ENCODE measurements at places on chromosomes 1 and 21. TPM values are rescaled to one million over a fixed set of nuclear protein-coding genes. Genes with fewer than 3 reads are reported as not detected.
A peak's percentile ranks its signal among the peaks of the same experiment; 100 is the strongest.

GRCh38 chr1:201753492-201753891, 75.5 kb upstream of the IPO9 start:
- DNase-seq: no peak

GRCh38 chr21:19981938-19982337, 1016.3 kb upstream of the NCAM2 start:
- no peak for DNase-seq

GRCh38 chr1:236774926-236775325, 20.2 kb upstream of the MTR start:
- no peak for DNase-seq

DNA sequence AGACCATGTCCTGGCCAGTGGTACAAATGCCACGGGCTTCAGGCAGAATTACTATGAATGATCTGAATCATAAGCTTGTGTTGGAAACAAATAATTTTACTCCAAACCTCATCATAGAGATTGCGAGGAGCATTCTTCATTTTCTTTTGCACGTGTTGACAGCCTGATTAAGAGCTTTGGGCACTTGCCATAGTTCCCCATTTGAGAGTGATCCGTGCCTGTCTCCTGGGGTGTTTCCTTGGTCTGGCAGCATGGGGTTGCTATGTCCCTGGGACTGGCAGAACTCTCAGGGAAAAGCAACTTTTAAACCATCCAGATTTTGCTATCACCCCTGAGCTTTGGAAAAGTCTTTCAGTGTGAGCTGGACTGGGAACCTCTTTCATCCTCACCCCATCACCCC, 54.3 kb upstream of the KCNJ6 start:
- DNase-seq: no peak

- DNase-seq: no peak
Measured at GRCh38 chr1:21703318-21703963, 34.3 kb upstream of the RAP1GAP start.

GRCh38 chr1:33089457-33089856, 8.5 kb downstream of the AZIN2 start:
- no peak for DNase-seq

DNA sequence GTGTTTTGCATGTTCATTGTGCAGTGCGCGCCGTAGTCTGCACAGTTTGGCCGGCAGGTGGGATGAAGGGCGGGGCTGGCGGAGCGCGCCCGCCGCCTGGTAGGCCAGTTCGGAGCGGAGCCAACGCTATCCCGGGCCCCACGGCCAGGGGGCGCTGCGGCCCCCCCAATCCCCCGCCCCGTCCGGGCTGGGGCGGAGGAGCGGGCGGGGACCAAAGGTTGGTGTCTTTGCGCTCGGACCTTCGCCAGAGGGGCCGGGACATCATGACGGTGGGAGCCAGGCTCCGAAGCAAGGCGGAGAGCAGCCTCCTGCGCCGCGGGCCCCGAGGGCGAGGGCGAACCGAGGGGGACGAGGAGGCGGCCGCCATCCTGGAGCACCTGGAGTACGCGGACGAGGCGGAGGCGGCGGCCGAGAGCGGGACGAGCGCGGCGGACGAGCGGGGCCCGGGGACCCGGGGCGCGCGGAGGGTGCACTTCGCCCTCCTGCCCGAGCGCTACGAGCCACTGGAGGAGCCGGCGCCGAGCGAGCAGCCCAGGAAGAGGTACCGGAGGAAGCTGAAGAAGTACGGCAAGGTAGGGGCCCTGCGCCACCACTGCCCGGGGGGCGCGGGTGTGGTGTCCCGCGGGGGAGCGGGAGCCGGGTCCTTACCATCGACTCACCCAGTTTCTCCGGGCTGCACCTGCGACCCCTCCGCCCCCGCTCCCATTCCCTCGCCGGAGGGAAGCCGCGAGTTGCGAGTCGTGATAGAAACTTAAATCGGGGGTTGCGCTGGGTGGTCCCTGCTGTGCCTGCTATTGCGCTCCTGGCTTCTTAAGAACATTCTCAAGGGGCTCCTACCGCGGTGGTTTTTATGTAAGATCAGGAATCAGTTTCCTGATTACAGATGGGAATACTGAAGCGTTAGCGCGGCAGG, at the start of gene C1orf115:
TSS of gene C1orf115 (plus strand) at position 224 of the 913 bp plus-strand sequence. CDS start at position 264, 40 bp downstream.
- DNase-seq: peak; percentile 85

DNA sequence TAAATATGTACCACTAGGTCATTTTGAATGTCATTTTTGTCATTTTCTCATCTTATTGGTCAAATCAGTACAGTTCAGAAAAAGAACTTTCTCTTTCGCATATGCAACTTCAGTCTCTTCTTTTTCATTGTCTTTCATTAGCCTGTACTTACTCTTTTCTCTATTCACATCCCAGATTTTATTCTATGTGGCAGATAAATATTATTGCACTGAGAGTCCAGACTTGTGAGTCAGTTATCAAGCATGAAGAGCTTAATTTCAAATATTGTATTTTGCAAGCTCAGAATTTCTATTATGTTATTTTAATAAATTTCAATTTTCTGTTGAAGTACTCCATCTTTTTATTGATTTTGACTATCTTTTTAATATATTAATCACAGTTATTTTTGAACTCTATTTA, 105.2 kb upstream of the PALMD start:
- no peak for DNase-seq

- no peak for DNase-seq
Measured at GRCh38 chr1:153527023-153527682, 8.6 kb downstream of the S100A6 start.

GRCh38 chr1:11684070-11684469, 3.1 kb upstream of the MAD2L2 start:
- no peak for DNase-seq

GRCh38 chr1:55894521-55894920, 679.4 kb upstream of the USP24 start:
- DNase-seq: no peak

DNA sequence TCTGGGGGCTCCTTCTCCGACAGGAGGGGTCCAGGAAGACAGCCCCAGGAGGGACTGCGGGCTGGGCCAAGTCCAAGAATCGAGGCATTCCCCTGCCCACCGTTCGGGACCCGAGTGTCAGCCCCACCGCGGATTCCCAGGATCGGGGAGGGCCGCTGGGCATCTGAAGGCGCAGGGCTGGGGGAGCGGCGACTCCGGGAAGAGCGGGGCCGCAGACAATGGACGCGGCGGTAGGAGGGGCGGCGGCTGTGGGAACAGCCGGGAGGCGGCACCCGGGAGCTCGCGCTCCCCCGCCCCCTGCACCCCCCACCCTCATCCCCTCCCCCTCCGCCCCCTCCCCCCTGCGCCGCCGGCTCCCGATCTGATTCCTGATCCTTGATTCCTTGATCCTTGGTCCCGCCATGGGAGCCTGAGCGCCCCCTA, at the start of gene VANGL2:
TSS of gene VANGL2 (plus strand) at position 342 of the 423 bp plus-strand sequence. CDS start 15,274 bp downstream, outside the sequence.
- DNase-seq: peak; percentile 83

DNA sequence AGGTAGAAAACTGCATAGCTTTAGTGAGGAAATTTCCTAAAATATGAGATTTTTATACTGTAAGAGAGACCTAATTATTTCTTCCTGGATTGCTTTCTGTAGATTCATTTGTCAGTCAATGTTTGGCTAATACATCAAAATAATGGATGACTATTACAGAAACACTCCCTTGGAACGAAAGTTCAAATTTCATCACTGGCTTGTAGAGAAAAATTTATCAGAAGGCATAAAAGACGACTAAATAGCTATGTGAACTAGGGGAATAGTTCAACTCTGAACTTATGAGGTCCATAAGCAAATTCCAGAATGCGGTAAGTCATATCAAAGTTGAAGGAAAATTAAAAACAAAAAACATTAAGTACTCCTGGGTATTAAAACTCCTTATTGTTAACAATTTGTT, 36.0 kb downstream of the WNT2B start:
- DNase-seq: no peak

GRCh38 chr1:231970684-231971083, 344.1 kb downstream of the DISC1 start:
- DNase-seq: no peak

DNA sequence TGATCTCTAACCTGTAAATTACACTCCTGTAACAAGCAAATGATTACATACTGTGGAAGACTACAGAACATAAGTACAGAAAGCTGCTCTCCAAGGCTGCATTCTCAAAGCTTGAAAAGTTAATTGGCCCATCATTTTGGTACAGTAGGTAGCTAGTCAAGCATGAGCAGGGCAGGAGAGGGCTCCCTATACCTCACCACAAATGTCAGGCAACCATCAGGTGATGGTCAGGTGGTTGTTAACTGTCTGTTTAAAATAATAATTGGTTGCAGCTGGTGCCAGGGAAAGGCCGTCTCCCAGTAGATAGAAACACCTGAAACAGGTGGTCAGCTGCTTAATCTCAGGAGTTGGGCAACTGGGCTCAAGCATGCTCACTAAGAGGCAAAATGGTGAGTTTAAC, 13.1 kb upstream of the SLC1A7 start:
- DNase-seq: no peak

DNA sequence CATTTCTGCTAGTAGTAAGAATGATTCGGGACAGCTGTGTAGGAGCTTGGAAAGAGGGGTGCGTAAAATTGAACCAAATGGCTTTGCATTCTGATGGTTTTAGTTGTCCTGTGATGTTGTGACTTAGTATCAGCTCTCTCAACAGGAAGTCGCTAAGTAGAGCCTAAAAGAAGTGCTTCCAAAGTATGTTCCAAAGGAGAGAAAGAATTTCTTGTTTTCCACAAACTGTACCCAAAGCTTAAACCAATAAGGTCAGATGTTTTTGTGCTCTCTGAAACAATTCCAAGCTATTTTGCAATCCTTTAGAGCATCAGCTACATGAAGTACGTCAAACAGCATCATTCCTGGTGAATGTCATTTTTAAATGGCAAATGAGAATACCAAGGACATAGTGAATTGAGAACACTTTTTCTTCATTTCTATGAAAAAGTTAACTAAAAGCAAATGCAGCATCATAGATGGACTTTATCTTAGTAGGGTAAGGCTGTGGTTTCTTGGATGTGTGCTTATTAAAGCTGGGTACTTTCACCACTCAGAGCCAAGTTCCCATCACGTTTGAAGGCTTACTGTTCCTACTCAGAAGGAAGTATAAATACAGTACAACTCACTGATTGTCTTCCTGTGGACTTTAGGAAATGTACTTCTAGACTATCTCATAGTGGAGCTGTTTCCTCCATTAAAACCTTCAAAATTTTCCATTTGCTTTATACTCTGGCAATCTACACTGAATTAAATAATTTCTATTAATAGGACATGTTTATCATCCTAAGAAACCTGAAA, 148.6 kb downstream of the C1orf21 start:
- DNase-seq: no peak

DNA sequence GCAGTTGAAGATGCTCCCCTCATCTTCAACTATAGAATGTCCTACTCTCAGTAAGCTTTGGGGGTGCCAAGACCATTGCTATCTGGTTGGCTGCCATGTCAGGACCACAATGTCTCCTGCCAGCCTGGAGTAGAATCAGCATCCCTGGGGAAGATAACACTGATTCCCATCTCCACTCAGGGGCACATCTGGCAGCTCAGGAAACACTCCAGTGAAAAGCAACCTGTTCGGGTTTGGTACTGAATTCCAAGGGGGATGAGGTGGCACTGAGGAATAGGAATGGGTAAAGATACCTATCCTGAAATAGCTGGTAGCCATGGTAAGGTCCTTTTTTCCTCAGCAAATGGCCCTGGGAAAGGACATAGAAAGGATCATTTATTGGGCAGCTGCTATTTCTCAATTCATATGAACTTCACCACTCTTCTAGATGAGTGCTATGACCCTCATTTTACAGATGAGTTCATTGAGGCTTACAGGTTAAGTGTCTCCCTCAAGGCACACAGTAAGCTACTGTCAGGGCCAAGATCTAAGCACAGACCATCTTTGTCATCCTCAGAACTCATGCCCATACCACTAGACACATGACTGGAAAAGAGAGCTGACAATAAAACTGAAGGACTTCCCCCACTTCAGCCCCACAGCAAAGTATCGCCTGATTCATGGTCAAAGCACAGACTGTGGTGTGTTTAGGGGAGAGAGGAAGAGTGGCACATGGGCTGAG, 31.4 kb downstream of the AK2 start:
- DNase-seq: no peak

DNA sequence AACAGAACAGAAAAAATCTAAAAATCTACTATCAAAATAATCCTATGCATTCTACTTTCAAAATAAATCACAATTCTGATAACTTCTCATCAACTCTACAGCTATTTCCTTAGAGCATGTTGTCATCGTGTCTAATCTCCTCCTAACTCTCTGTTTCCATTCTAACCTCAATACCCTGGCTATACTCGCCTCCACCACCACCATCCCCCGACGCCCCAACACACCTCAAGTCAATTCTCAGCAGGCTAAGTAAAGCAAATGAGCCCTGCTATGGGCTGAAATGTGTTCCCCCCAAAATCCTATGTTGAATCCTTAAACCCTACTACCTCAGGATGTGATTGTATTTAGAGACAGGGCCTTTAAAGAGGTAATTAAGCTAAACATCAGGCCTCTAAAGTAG, 34.6 kb downstream of the NRDC start:
- DNase-seq: no peak

GRCh38 chr1:222187566-222188332, 360.2 kb downstream of the HHIPL2 start:
- no peak for DNase-seq

DNA sequence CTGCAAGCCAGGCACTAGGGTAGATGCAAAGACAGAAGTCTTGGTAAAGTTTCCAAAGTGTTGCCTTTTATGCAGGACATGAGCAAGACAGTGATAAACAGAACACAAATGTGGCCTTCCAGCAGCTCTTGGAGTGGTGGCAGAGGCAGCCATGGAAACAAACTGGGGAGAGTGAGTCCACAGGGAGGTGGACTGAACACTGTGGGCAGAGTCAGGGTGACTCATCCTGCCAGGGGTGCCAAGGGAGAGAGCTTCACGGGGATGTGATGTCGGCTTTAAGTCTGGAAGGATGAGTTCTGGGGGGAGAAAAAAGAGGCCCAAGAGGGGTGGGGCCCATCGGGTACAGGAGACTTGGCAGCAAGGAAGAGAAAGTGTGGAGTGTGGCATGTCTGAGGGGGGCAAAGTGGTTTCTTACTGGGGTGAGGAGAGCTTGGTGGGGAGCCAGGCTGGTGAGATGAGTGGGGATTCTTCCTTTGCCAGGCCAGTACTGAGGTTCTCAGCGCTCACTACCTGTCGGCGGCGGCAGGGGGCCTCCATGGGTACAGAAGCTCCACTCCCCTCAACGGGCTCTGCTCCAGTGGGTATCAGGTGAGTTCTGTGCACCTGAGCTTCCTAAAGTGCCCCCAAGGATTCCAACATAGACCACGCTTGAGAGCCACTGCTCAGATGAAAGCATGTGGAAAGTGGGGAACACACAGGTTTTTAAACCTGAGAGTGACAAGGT, 41.8 kb downstream of the KIAA0040 start:
- DNase-seq: no peak

DNA sequence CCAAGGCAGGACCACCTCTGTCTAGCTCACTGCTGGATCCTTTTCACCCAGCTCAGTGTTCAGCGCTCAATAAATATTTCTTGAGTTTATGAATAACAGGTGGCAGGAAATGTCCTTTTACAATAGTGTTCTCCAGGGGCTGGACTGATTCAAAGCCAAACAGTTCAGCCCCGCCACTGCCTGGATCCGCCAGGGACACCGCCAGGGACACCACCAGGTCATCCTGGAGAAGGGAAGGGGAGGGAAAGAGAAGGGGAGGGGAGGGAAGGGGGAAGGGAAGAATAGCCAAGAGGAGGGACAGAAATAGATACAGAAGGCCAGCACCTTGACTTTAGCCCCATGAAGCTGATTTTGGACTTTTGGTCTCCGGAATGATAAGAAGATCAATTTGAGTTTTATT, 255.6 kb downstream of the GRIK3 start:
- no peak for DNase-seq

SPRR3 gene
- total RNA-seq: not detected

SYPL2 gene
- total RNA-seq: 33.0 TPM

GABPA gene
- 18.3 TPM for total RNA-seq

PAPPA2 gene
- total RNA-seq: 0.35 TPM

TDRD10 gene
- 2.2 TPM for total RNA-seq

LCE3D gene
- total RNA-seq: not detected

INKA2 gene
- 28.5 TPM for total RNA-seq

CNKSR1 gene
- total RNA-seq: 1.8 TPM

CD2 gene
- total RNA-seq: 0.38 TPM

NR1I3 gene
- total RNA-seq: not detected

Measured in Right ventricle myocardium inferior (tissue), 1 donor.